Stimulated activated CD8-positive, alpha-beta memory T cell treated with anti-CD3 and anti-CD28 coated beads, Interleukin-4, amount 100 ng/mL, for 4 hours (primary cell): ENCODE measurements at places on chromosomes 12 and 14.

- DNase-seq = no peak
Observed at GRCh38 chr12:79690638-79691510, at the start of gene PAWR. Gene PAWR, minus strand, starts transcription at chr12:79690964. Its CDS starts 720 bp downstream, at chr12:79690244.

GRCh38 chr12:92034083-92034482, 111.6 kb downstream of the BTG1 start:
- DNase-seq = no peak

DNA sequence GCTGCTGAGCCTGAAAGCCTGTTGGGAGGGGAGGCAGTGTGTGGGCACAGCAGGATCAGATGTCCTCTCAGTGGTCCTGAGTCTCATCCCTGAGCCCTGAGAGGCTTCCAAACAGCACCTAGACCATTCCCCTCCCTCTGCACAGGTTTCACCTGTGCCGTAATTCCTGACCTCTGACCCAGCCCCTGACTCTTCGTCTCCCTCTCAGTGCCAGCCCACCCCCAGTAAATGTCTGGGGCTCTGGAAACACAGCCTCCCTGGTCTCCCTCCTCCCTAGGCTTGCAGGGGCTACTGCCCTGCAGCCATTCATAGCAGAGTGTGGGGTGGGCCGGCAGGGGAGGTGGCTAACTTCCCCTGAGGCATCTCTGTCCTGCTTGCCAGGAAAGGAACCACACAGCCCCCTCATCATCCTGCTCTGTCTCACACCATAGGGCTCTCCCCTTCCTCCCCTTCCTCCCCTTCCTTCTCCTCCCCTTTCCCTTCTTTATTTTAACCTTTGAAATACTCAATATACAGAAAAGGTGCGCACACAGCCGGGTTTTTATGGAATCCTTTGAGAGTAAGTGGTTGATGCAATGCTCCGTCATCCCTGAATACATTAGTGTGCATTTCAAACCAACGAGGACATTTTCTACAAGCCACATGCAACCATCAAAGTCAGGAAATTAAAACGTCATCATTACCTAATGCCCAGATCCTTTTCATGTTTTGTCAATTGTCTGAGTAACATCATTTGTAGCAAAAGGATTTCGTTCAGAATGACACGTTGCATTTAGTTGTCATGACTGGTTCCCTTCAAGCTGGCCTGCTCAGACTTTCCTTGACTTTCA, 67.0 kb downstream of the PRMT8 start:
- DNase-seq = no peak

DNA sequence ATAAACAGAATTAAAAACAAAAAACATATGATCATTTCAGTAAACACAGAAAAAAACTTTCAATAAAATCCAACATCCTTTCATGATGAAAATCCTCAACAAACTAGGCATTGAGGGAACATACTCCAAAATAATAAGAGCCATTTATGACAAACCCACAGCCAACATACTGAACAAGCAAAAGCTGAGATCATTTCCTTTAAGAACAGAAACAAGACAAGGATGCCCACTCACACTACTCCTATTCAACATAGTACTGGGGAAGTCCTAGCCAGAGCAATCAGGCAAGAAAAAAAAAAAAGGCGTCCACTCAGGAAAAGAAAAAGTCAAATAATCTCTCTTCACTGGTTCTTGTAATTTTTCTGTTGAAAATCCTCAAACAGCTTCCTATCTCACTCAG, 30.1 kb downstream of the MRPL42 start:
- DNase-seq = no peak

DNA sequence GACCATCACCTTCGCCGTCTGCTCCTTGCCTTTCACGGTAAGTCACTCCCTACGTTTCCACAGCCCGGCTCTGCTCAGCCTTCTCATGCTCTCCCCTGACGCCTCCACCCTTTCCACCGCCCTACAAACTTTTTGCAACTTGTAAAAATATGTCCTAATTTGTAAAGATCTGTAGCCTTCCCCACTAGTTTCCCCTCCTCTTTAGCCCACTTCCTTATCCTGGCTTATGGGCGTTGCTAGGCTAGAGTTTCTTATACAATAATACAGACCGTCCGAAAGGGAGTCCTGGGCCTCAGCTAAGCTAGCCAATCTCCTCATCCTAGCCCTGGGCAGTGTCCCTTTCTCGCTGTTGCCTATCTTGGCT, 1.2 kb downstream of the PTGER2 start:
- no peak for DNase-seq

DNA sequence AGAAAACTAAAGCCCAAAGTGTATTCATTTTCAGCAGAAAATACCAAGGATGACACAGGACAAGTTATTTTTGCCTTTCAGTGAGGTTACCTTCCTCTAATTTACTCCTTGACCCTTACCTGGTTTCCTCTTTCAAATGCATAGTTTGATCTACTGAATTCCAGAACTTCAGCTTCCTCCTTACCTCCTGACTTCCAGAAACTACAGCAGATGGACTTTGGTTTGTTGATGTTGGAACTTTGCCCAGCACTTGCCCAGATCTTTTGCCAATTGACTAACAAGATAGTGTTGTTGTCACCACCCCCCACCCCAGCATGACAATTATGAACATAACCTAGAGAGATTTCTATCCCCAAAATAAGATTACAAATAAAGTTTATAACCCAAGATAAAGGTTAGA, 63.2 kb downstream of the NAV3 start:
- DNase-seq = no peak

GRCh38 chr12:15033641-15034040, 60.8 kb downstream of the PDE6H start:
- DNase-seq = no peak

- DNase-seq = no peak
Observed at GRCh38 chr12:101501410-101501995, 26.4 kb downstream of the SPIC start.

- DNase-seq = no peak
Observed at GRCh38 chr14:51244591-51244990, 4.5 kb downstream of the TMX1 start.

GRCh38 chr12:124173692-124174091, 121.2 kb upstream of the RFLNA start:
- no peak for DNase-seq

DNA sequence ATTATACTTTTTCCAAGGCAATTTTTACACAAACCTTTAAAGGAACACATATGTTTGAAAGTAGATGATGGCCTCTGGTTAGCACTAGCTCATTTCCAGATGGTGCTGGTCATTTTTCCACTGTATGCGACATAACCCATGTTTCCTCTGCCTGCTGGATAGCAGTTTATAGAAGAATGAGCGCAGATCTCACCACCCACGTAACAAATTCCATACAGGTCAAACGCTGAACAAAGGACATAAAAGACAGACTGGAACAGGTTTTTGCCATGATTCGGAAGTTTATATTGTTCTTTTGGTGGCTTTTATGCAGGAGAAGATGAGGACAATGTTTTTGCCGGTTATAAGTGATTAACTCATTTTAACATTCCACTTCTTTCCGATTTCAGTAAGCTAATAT, 30.7 kb downstream of the PPP1R36 start:
- DNase-seq = no peak

DNA sequence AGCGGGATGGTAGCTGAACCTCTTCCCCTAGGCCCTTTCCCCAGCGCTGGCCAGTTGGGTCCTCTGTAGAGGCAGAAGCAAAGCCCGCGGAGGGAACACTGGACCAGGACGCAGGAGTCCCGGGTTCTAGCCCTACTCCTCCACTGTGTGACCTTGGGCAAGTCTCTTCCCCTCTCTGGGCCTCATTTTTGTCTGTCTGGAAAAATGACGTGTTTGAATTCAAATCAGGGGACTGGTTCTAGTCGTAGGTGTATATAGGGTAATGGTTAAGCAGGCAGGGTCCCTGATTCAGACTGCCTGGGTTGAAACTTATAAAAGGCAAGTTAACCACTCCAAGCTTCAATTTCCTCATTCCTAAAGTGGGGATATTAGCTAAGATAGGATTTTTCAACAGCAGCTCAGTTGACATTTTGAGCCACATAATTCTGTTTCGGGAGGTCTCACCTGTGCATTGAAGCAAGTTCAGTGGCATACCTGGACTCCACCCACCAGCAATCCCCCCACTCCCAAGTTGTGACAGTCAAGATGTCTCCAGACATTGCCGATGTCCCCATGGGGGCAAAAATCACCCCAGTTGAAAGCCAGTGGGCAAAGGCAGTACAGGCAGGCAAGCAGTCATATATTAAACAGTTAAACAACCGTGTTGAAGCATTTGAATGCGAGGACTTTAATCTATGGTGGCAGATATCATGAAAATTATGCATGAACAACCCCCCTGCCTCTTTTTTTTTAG, 899 bp downstream of the TPCN1 start:
- no peak for DNase-seq

DNA sequence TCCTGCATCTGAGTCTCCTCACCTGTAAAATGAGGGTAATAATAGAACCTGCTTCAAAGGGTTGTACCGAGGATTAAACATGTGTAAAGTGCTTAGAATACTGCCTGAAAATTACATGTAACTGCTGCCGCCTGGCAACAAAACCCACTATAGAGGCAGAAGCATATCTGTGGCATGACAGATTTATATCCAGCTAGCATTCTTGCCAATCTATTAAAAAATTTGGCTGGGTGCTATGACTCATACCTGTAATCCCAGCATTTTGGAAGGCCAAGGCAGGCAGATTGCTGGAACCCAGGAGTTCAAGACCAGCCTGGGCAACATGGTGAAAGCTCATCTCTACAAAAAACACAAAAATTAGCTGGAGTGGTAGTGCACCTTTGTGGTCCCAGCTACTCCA, 16.4 kb upstream of the KSR2 start:
- no peak for DNase-seq

DNA sequence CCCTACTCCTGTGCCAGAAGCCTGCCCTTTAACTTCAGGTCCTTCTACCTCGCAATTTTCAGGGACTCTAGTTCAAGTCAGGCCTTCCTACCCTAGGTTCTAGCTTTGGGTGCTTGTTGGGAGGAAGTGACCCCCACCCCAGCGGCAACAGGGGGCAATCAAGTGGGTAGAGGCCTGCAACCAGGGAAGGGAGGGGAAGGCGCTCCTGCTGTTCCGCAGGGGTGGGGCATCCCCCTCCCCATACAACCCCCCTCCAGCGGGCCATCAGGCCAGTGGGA, 204 bp upstream of the PRPH start:
- no peak for DNase-seq

DNA sequence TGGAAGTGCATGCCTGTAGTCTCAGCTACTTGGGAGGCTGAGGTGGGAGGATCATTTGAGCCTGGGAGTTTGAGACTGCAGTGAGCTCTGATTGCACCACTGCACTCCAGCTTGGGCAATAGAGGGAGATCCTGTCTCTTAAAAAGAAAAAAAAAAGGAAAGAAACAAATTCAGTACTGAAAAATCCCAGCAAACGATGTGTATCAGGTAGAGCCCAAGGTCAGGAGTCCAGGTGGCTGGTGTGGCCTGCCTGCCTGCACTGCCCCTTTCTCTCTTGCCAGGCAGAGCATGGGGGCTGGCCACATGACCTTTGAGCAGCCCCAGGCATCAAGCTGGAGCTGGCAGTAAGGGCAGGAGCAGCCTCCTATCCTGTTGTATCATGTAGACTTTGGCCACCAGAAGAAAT, 31.8 kb downstream of the ELK3 start:
- DNase-seq = no peak

DNA sequence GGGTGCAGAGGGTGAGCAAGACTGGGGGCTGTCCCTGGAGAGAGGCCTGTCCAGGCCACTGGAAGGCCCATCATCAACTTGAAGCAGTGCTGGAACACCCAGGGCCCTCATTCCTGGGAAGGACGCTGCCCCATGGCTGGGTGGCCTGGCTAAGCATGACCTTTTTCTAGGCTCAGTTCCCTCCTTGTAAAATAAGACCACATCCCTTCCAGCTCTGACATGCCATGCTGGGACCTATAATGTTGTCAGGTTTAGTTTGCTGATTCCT, 62.8 kb downstream of the SYNE3 start:
- DNase-seq = no peak
